ENCODE measurements at places on chromosomes 5 and 9.

DNA sequence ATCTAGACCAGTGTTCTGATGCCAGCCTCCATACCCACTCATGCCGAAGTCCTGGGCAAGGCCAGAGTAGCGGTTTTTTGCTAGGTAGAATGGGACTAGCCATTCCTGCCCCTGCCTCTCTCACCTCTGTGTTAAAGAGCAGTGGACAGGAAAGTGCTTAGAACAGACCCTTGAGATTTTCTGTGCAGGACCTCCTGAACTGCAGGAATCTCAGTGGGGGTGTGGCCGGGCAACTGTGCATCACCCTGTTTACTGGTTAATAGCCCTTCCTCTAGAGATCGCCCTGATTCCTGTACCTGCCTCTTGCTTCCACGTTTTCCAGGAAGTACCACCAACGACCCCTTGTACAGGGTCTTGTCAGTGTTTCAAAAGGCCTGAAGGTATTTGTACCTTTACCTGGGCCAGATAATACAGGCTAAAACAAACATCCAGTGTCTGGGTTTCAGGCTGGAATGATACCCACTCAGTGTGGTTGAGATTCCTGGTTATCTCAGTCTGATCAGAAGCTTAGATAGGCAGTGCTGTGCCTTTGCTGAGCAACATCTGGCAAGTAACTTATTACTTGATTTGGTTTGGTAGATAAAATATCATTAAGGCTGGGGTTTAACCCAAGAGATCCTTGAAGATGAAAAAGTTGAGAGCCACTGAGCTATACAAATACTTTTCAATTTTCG, 65.9 kb downstream of the RGS3 start:
- no peak for DNase-seq

GRCh38 chr9:128149951-128150593, 819 bp downstream of the LCN2 start:
- no peak for DNase-seq

DNA sequence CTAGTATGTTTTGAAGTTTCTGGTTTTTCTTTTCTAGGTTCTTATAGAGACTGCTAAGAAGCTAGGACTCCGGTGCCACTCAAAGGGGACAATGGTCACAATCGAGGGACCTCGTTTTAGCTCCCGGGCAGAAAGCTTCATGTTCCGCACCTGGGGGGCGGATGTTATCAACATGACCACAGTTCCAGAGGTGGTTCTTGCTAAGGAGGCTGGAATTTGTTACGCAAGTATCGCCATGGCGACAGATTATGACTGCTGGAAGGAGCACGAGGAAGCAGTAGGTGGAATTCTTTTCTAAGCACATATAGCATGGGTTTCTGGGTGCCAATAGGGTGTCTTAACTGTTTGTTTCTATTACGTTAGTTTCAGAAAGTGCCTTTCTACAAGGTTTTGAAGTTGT, 52.2 kb downstream of the MTAP start:
- no peak for DNase-seq

DNA sequence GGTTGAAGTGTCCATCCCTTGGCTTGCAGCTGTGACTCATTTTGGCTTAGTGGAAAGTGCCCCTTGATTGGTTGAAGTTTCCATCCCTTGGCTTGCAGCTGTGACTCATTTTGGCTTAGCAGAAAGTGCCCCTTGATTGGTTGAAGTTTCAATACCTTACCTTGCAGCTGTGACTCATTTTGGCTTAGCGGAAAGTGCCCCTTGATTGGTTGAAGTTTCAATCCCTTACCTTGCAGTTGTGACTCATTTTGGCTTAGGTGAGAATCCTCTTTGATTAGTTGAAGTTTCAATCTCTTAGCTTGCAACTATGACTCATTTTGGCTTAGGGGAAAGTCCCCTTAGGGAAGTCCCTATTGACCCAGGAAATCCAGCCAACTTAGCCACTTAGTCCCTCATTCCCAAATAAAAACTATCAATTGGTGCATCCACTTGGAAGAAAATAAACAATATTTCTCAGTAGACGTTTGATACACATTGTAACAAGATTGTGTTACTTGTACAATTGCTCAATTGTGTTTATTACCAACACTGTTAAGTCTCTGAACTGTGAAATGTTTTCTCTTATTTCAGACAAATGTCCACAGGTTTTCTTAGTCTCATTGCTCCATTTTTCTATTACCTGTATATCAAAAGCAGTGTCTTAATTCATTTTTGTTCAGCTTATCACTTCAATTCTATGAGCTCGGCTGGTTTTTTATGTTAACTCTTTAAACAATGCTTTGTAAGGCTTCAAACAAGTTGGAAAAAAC, 2308.8 kb upstream of the ACO1 start:
- DNase-seq, result no peak

GRCh38 chr5:164680216-164680615, 1174.8 kb downstream of the MAT2B start:
- DNase-seq, result no peak

- no peak for DNase-seq
These were observed 438.0 kb upstream of the WWC1 start for GRCh38 chr5:167853421-167853820.

DNA sequence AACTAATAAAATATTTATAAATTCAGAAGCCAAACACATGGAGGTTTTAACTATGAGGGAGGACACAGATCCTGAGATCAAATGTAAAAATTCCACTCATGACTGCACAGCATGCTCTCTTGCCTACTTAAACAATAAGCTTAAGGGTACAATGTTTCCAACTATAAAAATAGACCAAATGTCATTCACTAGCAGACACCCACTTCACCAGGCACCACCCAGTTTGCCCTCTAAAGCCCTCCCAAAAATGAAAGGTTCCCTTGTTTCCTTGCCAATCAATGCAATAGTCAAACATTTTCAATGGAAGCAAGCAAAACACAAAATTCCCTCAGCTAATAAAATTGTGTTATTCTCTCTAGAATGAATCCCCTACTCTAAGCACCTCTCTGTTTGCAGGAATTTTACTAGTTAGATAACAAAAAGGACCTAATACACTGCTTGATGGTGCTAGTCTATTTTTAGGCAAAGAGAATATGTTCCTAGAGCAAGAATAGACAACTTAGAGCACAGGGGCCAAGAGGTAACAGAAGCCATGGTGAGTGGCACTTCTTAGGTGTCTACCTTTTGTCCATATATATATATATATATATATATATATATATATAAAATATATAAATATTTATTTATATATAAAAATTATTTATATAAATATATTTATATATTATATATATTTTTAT, 135.3 kb downstream of the HOMER1 start:
- no peak for DNase-seq

DNA sequence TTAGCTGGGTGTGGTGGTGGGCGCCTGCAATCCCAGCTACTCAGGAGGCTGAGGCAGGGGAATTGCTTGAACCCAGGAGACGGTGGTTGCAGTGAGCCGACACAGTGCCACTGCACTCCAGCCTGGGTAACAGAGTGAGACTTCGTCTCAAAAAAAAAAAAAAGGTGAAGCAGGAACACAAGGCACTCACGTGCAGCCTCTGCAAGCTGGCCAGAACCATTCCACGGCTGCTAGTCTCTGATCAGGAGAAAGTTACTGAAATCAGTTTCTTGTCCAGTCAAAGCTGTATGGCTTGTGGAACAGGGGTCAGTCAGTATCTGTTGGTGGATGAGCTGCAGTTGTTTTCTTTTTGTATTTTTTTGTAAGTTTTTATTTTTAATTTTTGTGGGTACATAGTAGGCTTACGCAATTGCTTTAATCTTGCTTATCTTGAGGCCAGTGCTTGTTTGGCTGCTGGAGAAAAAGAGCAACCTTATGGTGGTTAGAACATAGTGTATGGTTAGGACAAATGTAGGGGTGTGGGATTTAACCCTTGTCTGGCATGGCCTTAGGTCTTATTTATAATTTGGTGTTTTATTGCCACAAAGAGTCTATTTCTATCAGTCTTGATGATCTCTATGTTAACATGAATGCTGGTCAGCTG, 32.7 kb upstream of the GTF2H2C start:
- DNase-seq, result no peak

DNA sequence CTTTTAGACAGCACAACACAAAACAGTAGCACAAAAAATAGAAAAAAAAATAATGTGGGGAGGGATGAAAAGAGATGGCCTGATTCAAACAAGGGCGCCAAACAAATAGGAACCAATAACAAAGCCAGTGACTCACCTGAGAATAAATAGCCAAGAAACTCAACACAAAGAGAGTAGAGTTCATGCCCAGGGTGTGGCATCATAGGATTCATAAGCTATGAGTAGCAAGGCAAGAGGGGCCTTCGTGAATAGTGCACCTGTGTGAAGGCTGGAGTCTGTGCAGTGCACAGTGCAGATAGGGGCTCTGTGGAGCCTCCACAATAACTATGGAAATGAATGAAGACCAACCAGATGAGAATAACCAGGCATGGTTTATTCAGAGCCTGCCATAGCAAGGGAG, 541.7 kb downstream of the SPOCK1 start:
- no peak for DNase-seq

- no peak for DNase-seq
These were observed 400.0 kb upstream of the ADAMTS16 start for GRCh38 chr5:4740156-4740555.

- no peak for DNase-seq
These were observed 308.4 kb downstream of the MSX2 start for GRCh38 chr5:175032741-175033151.

- no peak for DNase-seq
These were observed 21.2 kb downstream of the OTULIN start for GRCh38 chr5:14685757-14686156.

DNA sequence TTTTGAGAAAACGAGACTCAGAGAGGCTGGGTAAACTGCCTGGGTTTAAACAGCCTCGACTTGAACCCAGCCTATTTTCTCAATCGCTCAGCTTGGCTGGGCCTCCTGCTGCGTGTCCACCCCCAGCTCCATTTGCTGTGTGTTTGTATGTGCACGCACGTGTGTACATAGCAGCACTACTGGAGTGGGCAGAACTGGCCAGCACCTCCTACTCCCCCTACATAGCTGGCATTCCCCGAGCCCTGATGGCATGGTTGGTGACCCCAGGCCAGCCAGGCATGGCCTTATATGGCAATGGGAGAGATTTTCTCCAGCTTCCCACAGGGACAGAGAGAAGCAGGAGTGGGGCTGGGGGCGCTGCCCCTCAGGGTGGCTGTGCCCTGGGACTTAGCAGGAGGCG, 4.1 kb downstream of the AIF1L start:
- no peak for DNase-seq

DNA sequence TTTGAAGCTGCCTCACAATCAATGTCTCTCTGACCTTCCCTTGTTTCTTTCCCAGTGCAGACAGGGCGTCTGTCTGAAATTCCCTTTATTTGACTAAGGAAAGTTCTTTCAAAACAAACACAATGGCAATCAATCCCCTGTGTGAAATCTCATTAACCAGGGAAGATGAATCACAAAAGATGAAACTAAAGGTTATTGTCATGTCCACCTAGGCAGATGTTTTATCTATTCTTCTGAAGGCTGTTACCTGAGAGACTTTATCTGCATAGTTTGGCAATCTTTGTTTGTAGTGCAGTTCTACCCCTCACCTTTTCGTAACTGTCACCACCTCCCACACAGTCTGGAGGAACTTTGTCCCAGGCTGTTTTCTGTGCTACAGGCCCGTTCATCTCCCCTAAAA, 217.5 kb upstream of the RIOK2 start:
- no peak for DNase-seq

DNA sequence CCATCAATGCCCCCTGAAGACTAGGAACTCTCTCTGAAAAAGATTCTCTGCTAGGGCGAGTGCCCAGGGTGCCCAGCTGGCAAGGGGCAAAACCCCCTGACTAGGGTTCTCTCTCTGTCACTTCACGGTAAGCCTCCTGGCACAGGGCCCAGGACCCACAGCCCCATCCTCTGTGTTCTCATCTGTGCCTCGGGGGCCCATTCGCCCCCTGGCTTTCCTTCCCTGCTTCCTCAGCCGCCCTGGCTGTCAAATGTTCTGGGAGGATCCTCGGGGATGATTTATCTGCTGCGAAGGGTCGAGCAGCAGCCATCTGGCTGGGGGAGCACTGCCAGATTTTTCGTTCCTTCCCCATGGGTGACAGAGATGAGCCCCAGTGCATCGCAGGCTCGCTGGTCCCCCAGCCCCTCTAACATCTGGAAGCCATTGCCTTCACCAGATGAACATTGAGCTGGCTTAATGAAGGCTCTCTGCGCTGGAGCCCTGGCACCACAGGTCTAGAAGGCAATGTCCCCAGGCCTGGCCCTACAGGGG, 24.2 kb downstream of the HMCN2 start:
- DNase-seq, result no peak

DNA sequence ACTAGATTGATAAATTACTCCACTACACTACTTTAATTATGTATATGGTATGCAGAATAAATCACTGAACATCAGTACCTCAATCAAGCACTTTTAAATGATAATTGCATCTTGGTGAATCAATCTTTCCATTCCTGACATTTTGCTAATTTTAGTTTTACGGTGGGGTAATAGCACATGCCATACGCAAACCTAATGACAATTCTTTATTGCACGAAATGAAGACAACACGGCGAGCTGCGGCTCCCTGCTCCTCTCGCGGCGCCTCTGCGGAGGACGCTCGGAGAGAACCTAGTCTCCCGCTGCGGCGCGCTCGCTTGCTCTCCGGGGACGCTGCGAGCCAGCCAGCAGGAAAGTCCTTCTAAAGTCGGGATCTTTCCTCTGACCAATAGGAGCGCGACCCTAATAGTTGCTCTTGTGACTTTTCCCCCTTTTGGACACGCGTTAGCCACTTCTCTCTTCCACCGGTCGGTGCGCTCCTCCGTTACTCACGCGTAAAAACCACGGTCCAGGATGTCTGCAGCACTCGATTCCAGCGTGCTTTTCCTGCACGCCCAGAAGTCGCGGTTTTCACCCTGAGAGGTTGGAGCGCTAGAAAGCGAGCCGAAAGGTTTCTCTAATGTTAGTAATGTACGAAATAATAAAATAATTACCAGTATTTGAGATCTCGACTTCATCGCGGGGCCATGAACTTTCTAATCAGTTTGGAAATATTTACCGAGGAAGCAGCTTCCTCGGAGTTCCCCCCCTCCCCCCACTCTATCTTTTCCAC, 1.0 kb upstream of the MEF2C start:
- DNase-seq, result no peak

DNA sequence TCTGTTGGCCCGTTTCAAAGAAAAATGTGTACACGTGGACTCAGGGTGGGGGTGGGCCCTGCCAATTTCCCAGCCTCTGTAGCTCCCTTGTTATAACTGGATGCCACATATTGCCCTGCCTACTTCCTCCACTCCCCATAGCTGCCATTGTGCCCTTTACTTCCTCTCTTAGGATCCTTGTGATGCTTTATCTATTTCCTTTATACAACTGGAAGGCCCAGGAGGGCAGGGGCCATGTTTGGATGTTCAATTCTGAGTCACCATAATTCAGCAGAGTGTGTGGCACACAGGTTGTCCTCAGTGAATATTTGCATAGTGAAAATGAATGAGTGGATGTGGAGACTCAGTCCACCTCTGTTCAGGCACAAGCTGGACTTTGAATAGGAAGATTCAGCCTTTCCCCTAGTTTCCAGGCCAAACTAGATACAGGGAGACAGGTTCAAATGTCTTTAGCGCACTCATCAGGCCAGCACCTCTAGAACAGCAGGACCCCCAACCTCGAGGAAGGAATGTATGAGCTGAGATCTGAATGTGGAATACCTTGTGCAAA, 10.6 kb upstream of the FEM1C start:
- no peak for DNase-seq
